Dorsolateral prefrontal cortex (tissue), 122 donors: ENCODE measurements at places on chromosomes 12 and 14. TPM values are rescaled to one million over a fixed set of nuclear protein-coding genes. Genes with fewer than 3 reads are reported as not detected.

GRCh38 chr14:67137744-67138371 lies 51.4 kb upstream of the GARIN2 start:
- DNase-seq = no peak

GRCh38 chr12:89334548-89335169 lies 17.6 kb downstream of the DUSP6 start:
- DNase-seq = no peak

DNA sequence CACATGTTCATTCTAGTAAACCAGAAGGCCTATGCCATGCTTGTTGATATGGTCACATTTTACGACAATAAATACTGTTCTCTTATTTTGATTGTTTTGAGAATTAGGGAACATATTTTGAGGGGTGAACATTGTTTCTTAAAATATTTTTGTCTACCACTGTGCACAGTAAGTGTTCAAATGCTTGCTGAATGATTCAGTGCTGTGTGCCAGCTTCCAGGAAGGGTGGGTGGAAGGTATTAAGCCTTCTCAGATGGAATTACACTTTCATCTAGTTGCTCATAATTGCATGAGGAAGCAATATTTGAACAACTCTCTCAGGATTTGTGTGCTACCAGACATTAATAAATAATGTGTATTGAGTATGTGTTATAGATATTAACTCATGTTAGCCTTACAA lies 15.5 kb upstream of the TMX1 start:
- DNase-seq = no peak

- DNase-seq = no peak
Observed at GRCh38 chr12:14313379-14314138, 51.9 kb upstream of the ATF7IP start.

- no peak for DNase-seq
Observed at GRCh38 chr14:100416081-100416680, 93.0 kb downstream of the SLC25A47 start.

The ACVRL1 gene
- total RNA-seq = 19.9 TPM

The FLVCR2 gene
- total RNA-seq = 1.9 TPM

GRCh38 chr12:107296681-107297089 lies 203.3 kb upstream of the CRY1 start:
- DNase-seq = no peak

The STYK1 gene
- total RNA-seq = 7.0 TPM

The PLD4 gene
- total RNA-seq = 6.5 TPM

GRCh38 chr12:774051-774614 lies 21.8 kb downstream of the WNK1 start:
- DNase-seq = no peak

- no peak for DNase-seq
Observed at GRCh38 chr12:67427336-67427735, 158.2 kb downstream of the CAND1 start.

The RND1 gene
- total RNA-seq = 49.2 TPM

The VAMP1 gene
- total RNA-seq = 129 TPM

DNA sequence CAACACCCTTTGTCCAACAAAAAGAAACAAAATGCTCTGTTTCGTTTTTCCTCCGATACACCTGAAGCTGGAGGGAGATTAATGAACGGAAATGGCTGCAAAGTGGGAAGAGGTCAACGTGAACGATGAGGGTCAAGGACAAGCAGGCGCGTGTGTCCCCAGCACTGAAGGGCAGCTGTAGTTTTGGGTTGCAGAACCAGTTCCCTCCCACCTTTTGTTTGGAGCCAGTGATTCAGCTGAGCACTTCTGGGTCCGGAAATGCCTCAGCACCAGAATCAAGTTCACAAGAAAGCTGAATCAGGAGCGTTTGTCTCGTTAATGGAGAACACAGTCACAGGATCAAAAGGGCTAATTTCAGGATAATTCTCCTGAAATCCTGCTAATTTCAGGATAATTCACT lies 51.1 kb upstream of the PWP1 start:
- DNase-seq = no peak

- no peak for DNase-seq
Observed at GRCh38 chr14:74204491-74204890, 34.8 kb upstream of the VSX2 start.

The COCH gene
- 4.0 TPM for total RNA-seq

- DNase-seq = peak; percentile 42
Observed at GRCh38 chr14:78162202-78162601, 8.0 kb upstream of the NRXN3 start.

DNA sequence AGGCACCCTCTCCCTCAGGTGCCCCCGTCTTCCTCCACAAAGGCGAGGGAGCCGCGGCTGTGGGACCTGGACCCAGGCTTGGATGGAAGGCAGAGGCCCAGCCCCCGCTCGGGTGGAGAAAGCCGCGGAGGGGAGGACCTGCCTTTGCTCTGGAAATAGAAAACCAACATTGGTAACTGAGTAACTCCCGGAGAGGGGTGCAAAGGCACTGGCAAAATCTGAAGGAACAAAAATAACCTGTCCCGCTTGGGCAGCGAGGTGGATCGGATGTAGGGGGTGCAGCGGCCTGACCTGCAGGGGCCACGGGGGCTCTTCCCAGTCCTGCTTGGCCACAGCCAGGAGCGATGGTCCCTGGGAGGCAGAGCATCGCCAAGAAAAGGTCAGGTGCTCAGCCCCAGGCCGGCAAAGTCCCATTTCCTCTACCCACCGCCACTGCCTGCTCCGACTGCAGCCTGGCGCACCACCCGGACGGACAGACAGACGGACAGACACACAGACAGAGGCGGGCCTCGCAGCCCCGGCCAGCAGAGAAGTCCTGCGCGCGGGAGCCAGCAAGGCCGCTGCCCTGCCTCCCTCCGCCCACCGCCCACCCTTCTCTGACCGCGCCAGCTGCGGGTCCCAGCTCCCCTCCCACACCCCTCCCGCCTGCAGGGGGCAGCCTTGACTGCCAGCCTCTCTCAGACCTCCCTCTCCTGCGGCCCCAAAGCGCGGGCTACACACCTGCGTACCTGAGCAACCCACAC lies 21.4 kb upstream of the TMEM106C start:
- no peak for DNase-seq

GRCh38 chr12:120468821-120469449 lies 613 bp downstream of the SRSF9 start:
- no peak for DNase-seq

The MLXIP gene
- 49.9 TPM for total RNA-seq

The RIMBP2 gene
- 84.3 TPM for total RNA-seq

The TM9SF1 gene
- 19.2 TPM for total RNA-seq

DNA sequence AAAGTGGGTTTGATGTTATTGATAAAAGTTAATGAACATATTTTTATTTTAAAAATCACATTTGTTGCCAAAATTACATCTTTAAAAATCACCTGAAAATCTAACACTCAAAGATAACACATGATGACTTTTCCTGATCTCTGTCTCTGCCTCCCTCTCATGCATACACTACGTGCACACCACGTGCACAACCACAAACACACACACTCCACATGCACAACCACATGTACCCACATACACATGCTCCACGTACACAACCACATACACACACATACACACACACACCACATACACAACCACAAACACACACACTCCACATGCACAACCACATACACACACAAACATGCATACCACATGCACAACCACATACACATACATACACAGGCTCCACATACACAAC lies 61.8 kb upstream of the TMEM132C start:
- no peak for DNase-seq

The BEST3 gene
- total RNA-seq = 3.4 TPM

DNA sequence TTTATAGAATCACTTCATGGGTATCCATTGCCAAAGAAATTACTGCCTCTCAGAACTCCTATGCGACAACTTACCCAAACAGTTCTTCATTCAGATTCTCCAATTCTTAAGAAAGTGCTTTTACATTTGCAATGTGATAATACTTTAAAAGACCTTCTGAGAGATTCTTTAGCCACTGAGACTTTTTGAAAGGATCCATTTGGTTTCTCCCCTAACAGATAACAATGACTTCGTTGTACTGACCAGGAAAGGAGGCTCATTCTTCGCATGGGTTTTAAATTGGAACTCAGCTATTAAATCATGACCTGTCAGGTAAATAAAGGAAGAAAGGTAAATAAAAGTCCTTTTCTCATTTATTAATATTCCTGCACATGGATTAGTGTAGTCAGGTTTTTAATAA lies 14.8 kb downstream of the ITPR2 start:
- DNase-seq = no peak

DNA sequence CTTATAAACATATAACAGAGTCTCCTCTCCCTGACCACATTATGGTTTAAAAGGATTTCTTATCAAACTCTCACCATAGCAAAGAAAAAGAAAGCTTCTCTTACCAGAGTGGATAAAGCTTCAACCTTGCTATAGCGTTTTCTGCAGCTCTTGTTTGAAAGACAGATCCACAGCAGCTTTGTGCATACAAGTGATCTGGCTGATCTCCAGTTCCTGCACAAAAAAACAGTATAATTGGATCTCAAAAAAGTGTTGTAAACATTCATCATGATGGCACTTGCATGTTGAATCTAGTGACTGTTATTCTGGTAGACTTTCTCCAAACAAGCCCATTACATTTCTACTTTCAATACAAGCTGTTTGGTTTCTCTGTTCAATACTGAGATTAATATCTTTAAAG lies 178.9 kb upstream of the MGAT4C start:
- DNase-seq = no peak

- DNase-seq = no peak
Observed at GRCh38 chr14:51607711-51608110, 44.0 kb upstream of the FRMD6 start.

The EPYC gene
- not detected for total RNA-seq

- no peak for DNase-seq
Observed at GRCh38 chr14:38522724-38523123, 266.8 kb upstream of the CLEC14A start.

DNA sequence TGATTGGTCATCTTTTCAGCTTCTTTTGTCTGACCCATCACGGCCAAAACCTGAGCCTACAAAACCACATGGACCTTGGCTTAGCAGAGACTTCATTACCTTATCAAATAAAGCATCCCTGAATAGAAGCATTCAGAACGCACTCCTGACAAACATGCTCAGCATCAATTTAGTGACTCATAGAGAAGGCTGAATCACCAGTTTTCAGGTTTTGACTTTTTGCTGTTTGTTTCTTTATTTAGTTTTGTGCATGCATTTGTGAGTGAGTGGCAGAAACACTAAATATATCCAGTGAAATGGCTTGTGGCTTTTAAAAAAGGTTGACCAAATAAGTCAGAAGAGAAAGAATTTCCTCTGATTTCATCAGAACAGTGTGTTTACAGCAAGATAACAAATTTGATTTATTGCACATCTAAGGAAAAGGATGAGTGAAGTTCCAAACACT lies 19.0 kb upstream of the OVCH1 start:
- no peak for DNase-seq

The TMEM30B gene
- total RNA-seq = 0.86 TPM

DNA sequence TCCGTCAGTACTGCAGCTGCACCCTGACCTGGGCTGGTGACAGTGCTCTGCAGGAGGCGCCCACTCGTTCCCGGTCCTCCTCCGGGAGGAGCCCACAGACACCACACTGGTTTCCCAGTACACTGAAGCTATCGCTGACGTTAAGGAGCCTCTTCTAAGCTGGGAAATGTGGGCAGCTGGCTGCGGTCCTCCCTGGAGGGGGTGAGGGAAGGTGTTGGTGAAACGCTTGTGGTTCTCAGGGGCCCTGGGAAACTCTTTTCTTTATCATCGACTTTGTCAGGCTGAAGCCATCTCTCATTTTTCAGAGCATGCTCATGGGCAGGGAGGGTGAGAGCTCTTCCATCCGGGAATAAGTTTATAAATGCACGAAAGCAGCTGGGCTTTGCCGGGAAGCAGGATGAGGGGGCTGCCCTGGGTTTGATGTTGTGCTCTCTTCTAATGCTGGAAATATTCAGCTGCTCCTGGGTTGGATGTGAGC lies 176.0 kb downstream of the CHST11 start:
- no peak for DNase-seq

DNA sequence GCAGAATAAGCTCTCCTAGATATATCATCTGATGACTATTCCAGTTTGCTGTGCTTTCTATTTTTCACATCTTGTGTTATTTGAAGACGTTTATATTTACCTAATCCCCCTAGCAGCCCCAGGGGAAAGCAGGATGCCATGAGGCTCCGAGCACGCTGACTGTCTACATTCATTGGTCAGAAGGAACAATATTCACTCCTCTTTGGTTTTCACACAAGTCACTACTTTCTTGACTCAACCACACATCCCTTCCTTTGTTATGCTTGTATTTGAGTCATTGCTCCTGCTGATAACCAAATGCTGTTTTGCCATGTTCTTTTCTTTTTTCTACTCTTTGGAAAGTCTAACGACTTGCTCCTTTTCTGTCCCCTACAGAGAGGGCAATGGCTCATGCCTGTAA lies 86.5 kb upstream of the SLC38A2 start:
- DNase-seq = no peak

- DNase-seq = no peak
Observed at GRCh38 chr12:45243963-45244362, 28.1 kb downstream of the ANO6 start.

DNA sequence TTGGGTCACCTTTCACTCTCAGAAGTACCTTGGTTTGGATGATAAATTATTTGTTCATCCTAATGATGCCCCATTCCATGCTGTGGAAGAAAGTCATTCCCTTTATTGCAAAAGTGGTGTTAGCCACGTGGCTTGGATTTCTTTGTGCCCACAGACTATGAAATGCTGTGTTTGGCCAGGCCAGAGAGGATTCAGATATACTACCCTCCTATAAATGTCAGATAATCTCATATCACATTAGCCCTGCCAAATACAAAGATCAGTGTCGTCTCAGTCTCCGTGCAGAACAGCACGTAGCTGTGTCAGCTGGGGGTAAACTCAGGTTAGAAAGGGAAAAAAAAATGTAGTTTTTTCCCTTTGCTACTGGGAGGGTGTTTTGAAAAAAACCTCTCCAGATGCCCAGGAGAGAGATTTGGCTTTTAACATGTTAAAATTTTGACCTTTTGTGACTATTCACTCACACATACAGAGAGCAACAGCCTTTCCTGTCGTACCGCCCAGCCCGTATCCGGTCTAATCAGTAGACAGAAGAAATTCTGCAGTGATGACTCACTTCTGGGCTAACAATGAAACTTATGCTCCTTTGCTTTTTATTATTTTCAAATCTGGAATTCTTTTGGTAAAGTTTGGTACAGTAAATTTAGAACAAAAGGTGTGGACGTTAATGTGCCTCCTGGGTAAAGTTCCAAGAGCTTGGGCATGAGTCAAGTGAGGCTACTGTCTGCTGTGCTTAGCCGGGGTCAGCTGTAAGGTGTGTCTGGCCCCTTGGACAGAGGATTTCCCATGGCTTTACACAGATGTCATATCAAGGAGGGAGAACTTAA lies 8.5 kb upstream of the PTPRB start:
- no peak for DNase-seq

GRCh38 chr14:89201645-89202044 lies 215.4 kb downstream of the FOXN3 start:
- DNase-seq = no peak

GRCh38 chr14:66135831-66136230 lies 350.3 kb upstream of the CCDC196 start:
- DNase-seq = no peak

The LRP1-AS gene
- not detected for total RNA-seq

The CCDC196 gene
- not detected for total RNA-seq

GRCh38 chr12:130655881-130656280 lies 60.2 kb downstream of the RIMBP2 start:
- DNase-seq = no peak

GRCh38 chr12:60112763-60113162 lies 516.9 kb downstream of the SLC16A7 start:
- DNase-seq = no peak

The ANKS1B gene
- total RNA-seq = 389 TPM

The HOXC10 gene
- total RNA-seq = not detected
